ENCODE measurements at places on chromosomes 12 and 14.

GRCh38 chr14:84288781-84289180, 1241.2 kb upstream of the FLRT2 start:
- no peak for DNase-seq

DNA sequence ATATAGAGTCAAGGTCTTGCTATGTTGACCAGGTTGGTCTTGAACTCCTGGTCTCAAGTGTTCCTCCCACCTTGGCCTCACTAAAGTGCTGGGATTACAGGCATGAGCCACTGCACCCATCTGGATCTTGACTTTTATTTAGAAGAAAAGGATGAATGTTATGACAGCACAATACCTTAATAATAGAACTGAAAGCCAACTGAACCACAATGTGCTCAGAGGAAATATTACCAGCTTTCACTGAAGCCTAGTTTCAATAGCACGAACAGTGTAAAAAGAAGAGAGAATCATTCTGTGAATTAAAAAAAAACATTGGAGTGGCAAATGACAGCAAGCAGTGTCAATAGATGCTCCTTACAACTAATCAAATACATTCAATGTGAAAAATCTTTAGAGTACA, 239.2 kb upstream of the RMST start:
- no peak for DNase-seq

DNA sequence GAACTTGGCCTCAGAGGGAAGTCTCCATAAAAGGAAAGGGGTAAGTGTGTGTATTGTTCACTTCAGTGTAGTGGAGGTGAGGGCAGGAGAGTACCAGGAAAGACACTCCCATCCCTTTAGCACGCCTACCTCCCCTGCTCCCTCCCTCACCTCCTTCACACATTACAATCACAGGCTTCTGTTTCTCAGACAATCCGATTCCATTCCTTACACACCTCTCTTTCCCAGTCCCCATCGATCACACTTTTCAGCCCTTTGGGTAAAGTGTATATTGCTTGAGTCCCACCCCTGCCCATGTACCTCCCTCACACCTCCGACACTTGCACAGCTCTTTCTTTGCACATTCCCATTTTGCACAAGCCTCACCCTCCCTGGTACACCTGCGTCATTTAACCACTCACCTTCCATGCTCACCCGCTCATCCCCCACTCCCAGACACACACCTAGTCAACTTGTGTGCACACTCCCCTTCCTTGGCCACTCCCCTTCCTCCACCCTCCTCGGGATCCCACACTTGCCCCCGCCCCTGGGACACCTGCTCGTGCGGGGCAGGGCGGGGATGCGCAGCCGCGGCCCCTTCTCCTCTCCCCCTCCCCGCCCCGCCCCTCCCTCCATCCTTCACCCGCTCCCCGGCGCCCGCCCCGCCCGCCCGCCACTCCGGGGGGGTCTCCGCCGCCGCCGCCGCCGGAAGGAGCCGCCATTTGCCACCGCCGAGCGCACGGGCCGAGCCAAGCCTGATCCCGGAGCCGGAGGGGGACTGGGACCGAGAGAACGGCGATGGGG, at the start of gene MARCHF9:
MARCHF9 (plus strand) TSS at position 693 of the 783 bp plus-strand sequence. CDS start 426 bp downstream, outside the sequence.
- DNase-seq, result peak; percentile 55

DNA sequence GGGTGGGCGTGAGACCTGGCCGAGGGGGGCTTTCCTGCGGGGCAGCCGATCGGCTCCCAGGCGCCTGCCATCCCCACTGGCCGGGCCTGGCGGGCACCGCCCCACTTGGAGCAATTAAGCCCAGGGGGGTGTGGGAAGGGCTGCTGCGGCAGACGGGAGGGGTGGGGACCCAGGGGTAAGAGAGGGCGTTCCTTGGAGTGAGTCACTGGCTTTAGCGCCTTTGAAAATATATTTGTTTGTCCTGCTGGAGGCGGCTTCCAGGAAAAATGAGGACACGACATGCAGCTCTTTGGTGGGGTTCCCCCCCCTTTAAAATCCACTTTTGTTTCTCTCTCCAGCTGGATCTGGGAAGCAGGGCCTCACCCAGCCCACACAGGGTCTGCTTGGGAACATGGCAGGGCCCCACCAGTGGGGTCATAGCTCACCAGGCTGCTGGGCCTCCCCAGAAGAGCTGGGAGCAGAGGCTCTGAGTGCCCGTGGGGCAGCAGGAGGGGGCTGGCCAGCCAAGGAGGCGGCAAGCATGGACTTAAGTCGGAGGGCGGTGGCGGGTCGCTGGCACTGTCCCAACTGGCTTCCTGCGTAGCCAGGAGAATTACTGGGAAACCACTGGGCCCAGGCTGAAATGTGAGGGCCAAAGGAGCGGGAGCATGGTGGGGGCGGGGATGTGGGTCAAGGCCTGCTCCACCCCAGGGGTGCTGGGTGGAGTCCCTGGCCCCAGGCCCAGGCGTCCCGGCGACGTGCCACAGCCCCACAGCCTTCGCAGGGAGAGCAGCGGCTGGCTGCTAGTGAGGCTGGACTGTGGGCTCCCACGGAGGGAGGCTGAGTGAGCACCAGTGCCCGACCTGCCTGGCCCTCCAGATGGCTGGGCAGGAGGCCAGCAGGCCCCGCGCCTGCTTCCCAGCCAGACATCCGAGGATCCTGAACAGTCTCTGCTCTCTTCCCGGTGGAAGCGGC, 128.0 kb downstream of the RFLNA start:
- peak; percentile 33 for DNase-seq

DNA sequence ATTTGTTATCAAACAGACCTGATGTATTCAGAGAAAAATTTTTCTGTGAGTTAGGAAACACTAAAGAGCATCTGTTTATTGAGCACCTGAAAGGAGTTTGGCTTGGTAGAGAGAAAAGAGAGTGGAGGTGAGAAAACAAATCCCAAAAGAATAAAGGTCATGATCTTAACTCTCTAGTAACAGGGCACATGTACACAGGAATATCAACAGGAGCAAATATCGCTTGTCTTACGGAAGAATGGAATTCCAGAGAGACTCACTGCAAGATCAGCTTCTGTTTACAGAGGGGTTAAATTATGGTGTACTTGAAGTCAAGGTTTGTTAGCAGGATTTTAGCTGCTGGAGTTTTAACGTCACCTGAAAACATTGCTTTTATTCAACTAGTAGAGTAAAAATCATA, 78.8 kb downstream of the SPPL3 start:
- DNase-seq, result no peak

GRCh38 chr12:61070640-61071414, 1189.4 kb upstream of the USP15 start:
- no peak for DNase-seq

GRCh38 chr14:105390849-105391500, 7.4 kb upstream of the TEX22 start:
- DNase-seq, result no peak

DNA sequence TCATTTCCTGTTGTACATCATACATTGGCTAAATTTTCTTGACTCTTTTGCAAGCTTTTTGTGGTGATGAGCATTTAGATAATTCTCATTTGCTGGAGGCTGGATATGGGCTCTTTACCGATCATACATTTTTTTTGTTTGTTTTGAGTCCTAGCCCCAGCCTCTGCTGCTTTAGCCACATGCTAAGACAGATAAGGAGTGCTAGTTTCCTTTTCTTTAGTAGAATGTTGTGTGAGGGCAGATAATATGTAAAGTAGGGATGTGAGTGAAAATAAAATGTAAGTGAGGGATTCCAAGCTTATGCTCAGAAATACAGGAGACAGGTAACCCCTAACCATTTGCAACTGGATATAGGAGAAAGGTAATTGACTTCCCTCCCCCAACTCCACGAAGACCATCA, 405.7 kb downstream of the TRHDE start:
- no peak for DNase-seq

DNA sequence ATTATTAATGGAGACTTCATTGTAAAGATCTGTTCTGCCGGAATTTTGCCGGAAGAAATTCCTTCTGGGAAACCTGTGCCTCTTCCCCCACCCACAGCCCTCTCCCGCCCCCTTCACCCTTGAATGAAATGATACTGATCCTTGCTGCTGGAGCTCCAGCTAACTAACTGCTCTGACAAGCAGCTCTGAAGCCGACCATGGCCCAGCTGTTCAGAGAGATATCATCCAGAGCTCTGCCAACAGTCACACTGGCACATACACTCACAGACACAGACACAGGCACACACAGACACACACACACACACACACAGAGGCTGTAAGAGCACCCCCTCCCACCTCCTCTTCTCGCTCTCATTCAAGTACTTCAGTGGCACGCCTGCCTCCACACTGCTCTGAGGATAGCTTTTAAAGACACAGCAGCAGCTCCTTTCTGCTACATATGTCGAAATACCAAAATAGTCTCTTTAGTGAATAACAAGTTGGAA, 88.6 kb downstream of the R3HDM2 start:
- peak; percentile 52 for DNase-seq

DNA sequence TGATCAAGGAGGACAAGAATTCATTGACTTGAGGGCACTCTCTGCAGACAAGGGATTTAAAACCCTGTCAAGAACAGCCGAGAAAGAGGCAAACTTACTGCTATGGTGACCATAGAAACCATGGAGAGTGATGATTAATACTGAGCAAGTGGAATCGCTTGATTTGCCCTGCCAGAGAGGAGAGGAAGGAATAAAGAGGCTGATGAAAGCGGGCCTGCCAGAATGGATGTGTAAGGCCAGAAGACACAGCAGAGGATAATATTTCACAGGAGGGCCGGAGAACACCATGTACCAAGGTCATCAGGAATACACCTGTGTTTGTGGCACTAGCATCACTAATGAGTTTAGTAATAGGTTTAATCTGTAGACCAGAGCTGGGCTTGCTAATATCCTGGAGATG, 221.8 kb upstream of the DCN start:
- no peak for DNase-seq

DNA sequence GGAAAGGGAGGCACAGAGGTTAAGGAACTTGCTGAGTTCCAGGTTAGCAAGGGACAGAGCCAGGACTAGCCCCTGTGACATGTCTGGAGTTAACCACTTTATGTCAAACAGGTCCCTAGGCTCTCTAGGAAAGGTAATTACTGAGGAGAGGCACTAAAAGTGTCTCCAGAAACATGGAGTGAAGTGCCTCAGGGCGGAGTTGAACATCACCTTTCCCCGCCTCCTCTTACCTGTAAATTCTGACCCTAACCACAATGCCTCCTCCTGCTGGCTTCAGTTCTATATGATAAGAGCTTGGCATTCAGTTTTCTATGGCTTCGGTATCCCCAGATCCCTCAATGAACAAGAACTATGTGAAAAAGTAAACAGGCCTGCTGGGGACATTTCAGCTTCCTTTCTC, 18.1 kb downstream of the RPH3A start:
- DNase-seq, result no peak

DNA sequence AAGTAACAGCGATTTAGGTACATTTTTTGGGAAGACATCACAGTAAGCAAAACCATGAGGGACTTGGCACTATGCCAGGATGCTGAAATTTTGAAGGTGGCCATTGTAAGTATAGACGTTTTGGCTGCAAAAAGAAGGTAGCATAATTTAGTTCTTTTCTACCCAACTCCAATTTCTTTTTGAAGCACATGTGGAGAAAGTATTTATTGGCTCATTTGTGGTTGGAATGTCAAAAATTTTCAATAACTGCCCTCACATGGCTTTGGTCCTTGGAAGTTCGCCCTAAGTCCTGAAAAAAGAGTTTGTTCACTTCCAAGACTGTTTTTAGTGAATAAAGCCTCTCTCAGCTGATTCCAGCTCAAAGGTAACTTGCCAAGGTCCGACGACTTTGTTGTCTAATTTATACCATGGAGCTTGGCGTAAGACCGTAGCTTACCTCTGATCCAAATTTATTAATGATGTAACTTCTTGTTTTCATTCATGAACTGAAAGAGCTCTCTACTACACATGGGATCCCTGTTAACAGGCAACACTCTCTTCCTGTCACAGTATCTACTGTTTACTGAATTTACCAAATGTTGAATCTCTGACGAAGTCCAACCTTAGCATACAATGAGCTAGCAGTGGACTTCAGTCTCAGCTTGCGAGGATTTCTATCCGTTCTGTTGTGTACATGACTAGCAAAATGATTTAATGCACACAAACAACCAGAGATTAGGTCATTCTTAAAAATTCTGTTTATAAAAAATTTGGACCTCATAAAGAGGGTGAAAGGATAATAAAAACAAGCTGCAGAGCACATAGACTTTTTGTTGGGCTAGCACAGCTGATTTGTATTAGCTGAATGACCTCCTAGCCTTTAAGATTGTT, 49.0 kb downstream of the MSRB3 start:
- no peak for DNase-seq

GRCh38 chr12:90076851-90077319, 368.2 kb upstream of the ATP2B1 start:
- no peak for DNase-seq

DNA sequence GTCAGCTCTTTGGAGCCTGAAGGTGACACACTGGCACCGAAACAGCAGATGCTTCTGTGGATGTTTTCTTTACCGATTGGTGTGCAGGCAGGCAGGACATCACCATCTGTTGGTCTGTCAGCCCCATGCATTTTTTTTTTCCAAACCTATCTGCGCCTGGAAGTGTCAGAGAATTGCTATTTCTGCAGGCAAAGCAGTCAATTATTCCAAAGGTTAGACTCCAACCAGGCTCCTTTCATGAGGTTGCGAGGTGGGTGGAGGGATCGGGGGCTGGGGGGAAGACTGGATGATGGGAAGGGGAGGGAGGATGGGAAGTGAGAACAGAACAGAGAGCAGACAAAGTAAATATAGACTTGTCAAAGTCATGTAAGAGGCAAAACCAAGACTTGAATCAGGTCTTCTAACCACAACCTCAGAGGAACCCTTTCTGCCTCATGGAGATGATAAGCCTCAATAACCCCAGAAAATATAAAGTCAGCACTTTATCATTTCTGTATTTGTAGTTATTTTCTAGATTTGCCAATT, 117.7 kb downstream of the OTOGL start:
- DNase-seq, result no peak

DNA sequence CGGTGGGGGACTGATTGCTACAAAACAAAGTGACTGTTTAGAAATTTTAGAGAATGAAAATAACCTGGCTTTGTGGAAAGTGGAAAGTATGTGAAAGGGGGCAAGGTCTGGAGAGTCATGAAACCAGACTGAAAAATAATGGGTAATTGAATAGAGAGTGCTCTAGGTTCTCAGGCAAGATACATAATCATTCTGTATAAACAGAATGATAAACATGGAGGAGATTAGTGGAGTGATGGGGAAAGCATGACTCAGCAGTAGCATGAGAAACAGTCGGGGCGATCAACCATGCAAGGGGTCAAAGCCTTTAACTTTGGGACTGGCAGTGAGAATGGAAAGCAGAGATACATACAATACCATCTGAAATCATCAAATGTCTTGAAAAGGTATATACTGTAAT, 332.5 kb downstream of the CCER1 start:
- DNase-seq, result no peak

GRCh38 chr12:5268424-5269210, 163.3 kb upstream of the NTF3 start:
- DNase-seq, result no peak

- DNase-seq, result no peak
These were observed 1058.4 kb downstream of the LRFN5 start for GRCh38 chr14:42665083-42665482.

- peak; percentile 20 for DNase-seq
These were observed 1.0 kb upstream of the TBK1 start for GRCh38 chr12:64450711-64451486.

Measured in SHP77 (cell line).